ENCODE measurements at places on chromosomes 5 and 9.

DNA sequence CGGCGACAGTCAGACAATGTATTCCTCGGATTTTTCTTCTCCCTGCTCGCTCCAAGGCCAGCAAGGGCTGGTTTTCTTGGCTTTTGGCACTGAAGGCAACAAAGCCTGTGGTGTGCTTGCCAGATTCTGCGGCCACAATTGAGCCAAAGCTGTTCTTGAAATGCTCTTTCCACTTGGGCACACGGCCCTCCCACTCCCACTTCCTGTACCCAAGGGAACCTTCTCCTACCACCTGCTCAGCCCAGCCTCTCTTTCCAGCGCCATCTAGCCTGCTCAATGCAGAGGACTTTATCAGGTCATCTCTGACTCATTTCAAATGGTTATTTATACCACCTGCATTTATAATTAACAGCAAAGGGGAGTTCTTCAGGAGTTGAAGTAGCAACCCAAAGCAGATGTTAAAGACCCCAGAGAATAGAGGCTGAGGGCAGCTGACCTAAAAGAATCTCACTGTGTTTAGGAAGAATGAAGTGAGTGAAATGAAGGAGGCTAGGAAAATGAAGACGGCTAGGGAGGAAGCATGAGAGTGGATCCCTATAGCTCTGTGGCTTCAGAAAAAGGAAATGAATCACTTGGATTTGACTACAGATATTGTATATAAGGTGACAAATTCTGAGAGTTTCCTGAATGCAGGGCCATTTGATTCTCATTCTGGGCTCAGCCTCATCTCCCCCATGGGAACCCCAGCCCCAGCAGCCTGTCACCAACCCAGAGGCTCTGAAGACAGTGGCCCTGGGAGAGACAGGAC, 439.0 kb downstream of the ENC1 start:
- no peak for DNase-seq

- DNase-seq, result no peak
These were observed 21.0 kb upstream of the HEMGN start for GRCh38 chr9:97958812-97959511.

GRCh38 chr5:135488727-135489465, 36.7 kb upstream of the TIFAB start:
- DNase-seq, result no peak

DNA sequence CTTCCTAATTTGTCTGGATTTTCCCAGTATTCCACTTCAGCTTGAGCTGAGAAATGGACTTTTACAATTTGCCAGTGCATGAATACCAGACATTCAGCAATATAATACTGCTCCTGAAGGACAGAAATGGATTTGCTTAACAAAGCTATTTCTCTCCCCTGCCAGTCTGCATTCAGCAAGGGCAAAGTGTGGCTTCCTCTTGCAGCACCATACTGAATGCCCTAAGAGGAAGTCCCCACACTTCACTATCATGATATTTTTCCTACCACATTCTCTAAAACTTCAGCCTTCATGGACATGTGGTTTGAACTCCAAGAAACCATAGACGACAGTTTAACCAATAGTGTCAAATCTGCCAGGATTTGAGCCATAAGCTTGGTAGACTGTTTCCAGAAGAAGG, 19.8 kb upstream of the TLE4 start:
- DNase-seq, result no peak

GRCh38 chr9:98743818-98744611, 35.3 kb upstream of the GABBR2 start:
- no peak for DNase-seq

GRCh38 chr5:145775893-145776444, 59.2 kb downstream of the PRELID2 start:
- DNase-seq, result no peak

DNA sequence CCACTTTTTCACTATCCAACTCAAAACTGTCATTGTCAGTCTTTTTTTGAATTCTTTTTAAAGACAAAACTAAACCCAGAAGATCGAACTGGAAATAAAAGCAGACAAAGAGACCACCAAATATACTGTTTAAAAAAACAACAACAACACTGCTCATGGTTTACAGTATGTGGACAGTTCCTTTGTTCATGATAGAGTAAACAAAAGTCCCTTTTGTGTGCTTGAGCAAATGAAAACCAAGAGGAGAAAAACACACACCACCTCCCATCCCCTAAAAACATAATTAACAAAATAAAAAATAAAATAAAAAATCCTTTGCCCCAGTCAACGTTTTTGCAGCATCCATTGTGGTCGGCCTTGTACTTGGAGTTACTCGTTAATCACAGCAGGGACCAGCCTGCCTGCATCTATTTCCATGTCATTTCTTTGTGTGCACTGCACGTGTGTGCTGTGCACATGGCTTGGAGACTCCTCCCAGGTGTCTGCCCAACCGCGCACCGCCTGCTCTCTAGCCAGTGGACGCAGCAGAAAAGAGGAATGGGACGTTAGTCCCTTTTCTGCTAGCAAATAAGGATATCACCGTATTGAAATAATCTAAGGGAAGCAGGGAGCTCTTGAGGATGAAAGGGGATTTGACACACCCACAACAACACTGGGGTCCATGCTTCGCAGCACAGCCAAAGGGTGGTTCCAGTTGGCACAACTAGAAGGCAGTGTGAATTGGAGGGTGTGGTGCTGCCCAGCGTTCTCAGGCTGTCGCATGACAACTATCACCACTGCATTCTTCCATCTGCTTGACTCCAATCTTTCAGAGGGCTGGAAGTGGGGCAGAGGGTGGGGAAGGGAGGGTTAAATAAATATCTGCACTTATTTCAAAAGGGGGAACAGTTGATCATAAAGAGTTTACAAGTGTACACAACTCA, 130.0 kb downstream of the SEMA6A start:
- no peak for DNase-seq

- DNase-seq, result no peak
These were observed 160.1 kb upstream of the SHB start for GRCh38 chr9:38229104-38229500.

- DNase-seq, result no peak
These were observed 92.7 kb downstream of the KIF4B start for GRCh38 chr5:155106221-155106620.
